H7 (cell line): ENCODE measurements at places on chromosomes 4 and X.

DNA sequence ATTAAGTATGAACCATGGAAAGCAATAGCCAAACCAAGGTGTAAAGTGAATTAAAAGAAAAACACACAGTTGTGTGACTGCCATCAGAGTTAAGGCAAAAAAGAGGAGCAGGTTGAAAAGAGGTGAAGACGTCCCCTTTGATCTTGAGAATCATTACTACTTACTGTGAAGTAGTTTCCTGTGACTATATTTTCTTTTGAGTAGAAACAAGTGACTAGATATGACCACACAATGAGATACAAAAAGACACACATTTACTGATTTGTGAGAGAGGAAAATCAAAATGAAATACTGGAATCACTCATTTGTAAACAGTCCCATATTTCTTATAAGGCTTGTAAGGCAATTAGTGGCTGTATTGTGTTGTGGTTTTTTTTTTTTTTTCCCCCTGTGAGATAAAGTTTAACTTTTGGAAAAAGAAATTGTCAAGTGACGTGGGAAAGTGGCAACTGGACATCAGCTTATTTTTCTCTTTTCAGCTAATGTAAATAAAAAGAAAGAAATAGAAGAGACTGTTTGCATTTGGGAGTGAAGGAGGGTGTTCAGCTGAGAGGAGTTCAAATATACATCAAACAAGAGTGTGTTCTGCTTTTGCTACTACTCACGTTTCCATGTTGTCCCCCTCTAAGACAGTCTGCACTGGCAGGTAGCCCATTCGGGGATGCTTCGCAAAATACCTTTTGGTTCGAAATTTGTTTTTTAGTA, 106.4 kb upstream of the FTHL17 start:
- no peak for DNase-seq

- DNase-seq: no peak
These were observed 248.2 kb upstream of the TEX13A start for GRCh38 chrX:105468741-105469140.

DNA sequence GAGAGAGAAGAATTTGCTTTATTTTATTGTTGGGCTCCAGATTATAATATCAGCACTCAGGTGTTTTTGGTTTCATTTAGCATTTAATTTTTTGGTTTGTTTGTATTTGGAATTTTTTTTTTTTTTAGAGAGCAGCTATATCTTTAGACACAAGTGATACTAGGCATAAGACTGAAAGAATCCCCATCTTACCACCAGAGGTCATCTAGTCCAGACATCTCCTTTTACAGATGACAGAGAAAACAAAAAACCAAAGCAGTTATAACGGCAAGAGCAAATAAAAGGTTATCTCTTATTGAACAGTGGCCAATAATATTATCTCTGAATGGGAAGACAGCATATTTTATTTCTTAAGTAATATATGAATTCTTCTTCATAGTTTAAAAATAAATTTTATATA, 22.8 kb downstream of the USP38 start:
- no peak for DNase-seq

- DNase-seq: no peak
These were observed 23.4 kb upstream of the SEC24B start for GRCh38 chr4:109410226-109410625.

DNA sequence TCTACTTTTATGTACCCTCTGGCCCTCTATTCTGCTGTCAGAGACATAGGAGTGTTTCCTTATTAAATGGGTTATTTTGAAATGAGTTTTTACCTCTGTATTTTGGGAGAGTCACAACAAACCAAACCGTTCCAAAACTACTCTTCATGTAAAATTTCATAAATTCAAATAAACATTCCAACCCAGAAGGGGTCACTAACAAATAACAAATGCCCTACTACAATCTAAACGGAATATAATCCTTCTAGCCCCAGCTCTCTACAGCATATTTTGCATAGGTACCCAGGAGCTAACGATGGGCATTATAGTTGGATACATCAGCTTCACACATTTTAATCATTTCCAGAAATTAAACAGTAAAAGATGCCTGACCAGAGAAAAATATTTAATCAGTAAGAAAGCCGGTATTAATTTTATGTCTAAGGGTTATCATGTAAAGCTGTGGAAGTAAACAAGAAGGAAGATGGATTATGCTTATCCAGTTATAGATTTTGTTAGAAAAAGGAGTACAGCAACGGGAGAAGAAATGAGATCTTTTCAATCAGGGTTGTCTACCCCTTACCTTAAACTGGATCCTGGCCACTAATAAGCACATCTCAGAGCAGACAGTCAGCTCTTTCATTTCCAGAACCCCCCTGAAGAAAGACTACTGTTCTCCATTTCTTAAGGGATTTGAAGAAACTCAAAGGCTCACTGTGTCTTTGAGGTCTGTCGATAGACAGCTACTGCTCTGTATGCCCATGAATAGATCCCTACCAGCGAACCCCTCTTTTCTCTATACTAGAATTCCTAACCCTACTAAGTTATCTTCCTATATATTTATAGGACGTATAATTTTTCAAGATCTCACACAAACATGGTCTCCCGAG, 1.2 kb downstream of the UGDH start:
- DNase-seq: peak; percentile 36

DNA sequence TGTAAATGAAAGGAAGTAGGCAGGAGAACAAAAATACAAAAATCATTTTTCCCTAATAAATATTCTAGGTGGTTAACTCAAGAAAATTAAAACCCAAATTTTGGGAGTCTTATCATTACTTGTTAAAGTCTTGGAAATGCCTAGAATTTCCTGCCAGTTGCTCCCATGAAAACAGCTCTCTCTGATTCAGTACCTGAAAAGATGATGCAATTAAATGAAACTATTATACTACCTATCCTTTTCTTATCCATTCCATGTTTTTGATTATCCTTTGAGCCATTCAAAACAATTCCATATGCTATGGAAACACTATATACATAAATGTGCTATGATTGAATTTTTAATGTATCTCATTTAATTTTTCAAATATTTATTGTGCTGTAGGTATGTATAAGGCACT, 50.5 kb upstream of the AMELX start:
- no peak for DNase-seq

DNA sequence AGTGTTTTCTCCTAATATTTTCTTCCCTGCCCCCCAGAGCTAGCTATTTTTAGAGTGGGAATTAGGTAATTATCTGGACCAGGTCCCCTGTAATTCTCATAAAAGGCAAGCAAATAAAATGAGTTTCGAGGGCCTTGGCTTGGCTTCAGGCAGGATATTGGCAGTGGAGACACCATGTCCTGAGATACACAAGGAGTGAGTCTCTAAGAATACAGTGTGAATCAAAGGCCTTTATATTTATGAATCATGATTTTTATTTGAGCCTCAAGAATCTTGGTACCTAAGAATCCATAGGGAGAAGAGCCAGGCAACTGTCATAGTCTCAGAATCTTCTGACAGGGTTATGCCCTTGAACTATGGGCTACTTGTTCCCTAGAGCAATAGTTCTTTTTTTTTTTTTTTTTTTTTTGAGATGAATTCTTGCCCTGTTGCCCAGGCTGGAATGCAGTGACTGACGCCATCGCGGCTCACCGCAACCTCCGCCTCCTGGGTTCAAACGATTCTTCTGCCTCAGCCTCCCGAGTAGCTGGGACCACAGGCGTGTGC, 205.4 kb downstream of the LDB2 start:
- DNase-seq: no peak

- no peak for DNase-seq
These were observed 87.9 kb downstream of the FRAS1 start for GRCh38 chr4:78145008-78145407.

GRCh38 chr4:84803720-84804119, 162.8 kb downstream of the WDFY3 start:
- DNase-seq: no peak

DNA sequence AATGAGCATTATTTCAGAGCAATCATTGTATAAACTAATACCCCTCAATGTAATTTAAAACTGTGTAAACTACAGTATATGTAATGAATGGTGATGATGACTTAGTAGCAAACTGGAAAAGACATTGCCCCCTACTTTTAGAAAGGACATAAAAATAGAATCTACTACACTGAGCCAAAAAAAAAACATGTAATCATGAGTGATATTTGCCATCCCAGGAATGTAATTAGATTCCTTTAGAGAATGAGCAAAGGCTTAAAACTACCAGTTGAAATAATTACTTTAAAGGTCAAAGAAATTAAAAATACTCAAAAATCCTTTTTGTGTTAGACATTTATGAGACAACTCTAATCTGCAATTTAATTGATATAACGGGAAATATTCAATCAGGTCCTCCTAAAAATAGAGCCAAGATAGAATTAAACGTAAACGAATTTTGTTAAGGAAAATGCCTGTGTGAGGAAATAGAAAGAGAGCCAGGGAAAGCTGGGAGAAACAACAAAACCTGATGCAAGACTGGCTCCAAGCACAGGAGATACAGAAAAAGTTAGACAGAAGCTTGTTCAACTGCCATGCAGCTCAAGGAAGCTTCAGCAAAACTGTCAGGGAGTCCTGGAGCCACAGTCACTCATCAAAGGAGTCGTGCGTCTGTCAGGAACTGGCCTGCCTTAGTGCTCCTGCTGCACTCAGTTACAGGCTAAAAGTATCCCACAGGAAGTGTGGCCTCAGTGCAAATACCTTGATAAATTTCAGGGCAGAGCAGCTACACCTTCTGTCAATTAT, 655.7 kb upstream of the INTU start:
- no peak for DNase-seq

GRCh38 chr4:48356355-48356754, 15.0 kb downstream of the SLAIN2 start:
- DNase-seq: no peak

GRCh38 chr4:96390404-96390803, 550.5 kb downstream of the PDHA2 start:
- no peak for DNase-seq

- no peak for DNase-seq
These were observed 7.3 kb downstream of the SPON2 start for GRCh38 chr4:1164956-1165545.

GRCh38 chr4:185357211-185357610, 38.5 kb downstream of the LRP2BP start:
- DNase-seq: no peak

DNA sequence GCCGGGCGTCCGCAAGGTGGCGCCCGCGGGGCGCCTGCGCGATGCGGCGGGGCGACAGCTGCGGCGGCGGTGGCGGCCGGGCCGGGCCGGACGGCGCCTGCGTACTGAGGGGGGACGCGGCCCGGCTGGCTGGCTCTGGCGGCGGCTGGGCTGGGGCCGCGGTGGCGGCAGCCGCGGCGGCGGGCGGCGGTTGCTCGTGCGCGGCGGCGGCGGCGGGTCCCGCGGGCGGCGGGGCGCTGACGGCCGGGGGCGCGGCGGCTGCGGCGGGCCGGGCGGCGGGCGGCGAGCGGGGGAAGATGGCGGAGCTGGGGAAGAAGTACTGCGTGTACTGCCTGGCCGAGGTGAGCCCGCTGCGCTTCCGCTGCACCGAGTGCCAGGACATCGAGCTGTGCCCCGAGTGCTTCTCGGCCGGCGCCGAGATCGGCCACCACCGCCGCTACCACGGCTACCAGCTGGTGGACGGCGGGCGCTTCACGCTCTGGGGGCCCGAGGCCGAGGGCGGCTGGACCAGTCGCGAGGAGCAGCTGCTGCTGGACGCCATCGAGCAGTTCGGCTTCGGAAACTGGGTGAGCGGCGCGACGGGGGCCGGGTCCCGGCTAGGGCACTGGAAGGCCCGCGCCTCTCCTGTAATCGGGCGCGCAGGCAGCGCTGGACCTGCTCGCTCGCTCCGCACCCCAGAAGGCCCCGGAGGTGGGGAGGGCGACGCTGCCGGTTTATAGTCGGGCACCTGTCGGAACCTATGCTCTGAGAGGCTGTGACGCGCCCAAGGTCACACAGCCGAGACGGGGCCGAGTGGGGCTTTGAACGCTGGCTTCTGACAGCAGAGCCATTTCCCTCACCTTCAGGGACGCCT, at the start of gene TADA2B:
Gene TADA2B, plus strand, starts transcription at position 89 of the 853 bp plus-strand sequence. Its CDS starts 208 bp downstream, at position 297.
- DNase-seq: peak; percentile 85

- DNase-seq: no peak
These were observed 512.5 kb upstream of the SLIT2 start for GRCh38 chr4:19739101-19739651.

GRCh38 chrX:111431001-111431400, 19.0 kb upstream of the DCX start:
- DNase-seq: no peak

GRCh38 chrX:790041-790506, 159.5 kb downstream of the SHOX start:
- peak; percentile 60 for DNase-seq

GRCh38 chr4:180828455-180829018, 1414.7 kb upstream of the TENM3 start:
- DNase-seq: peak; percentile 10
